OCI-LY7 (cell line): ENCODE measurements at places on chromosomes 5 and 9.
A peak's percentile ranks its signal among the peaks of the same experiment; 100 is the strongest.

- DNase-seq = no peak
These were observed 1848.9 kb downstream of the EFNA5 start for GRCh38 chr5:105821800-105822199.

GRCh38 chr9:127970401-127971313 lies 10.1 kb downstream of the EEIG1 start:
- peak; percentile 91 for DNase-seq

DNA sequence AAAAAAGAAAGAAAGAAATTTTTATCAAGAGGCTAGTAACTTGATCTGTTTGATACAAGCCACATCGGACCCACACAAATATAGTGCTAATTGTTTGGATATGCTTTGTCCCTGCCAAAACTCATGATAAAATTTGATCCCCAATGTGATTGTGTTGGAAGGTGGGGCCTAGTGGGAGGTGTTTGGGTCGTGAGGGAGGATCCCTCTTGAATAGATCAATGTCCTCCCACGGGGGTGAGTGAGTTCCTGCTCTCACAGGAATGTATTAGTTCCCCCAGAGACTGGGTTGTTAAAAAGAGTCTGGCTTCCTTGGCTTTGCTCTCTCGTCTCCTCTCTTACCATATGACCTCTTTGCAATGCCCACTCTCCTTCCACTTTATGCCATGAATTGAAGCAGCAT lies 80.6 kb upstream of the CPLX2 start:
- DNase-seq = no peak

DNA sequence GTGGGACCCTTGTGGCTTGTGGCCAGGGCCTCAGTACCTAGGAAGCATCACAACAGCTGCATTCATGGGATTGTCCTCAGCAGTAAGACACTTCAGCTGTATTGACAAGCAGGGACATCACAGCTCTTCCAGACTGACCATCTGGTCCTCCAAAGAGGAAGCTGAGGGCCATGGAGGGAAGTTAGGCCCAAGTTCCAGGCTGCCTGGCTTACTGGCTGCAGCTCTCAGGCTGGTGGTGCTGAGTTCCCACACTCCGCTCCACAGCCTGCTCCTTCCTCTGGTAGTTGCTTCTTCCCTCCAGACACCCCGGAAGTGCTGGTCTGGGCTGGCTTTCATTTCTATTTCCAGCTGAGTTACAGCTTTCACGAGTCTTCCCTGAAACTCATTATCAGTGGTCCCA lies 5.7 kb upstream of the STING1 start:
- DNase-seq = no peak

GRCh38 chr9:122134822-122135528 lies 24.6 kb downstream of the NDUFA8 start:
- DNase-seq = no peak

GRCh38 chr9:126625329-126626126 lies 11.8 kb downstream of the LMX1B start:
- no peak for DNase-seq

- no peak for DNase-seq
These were observed 6.2 kb downstream of the RNF183 start for GRCh38 chr9:113296796-113297558.

DNA sequence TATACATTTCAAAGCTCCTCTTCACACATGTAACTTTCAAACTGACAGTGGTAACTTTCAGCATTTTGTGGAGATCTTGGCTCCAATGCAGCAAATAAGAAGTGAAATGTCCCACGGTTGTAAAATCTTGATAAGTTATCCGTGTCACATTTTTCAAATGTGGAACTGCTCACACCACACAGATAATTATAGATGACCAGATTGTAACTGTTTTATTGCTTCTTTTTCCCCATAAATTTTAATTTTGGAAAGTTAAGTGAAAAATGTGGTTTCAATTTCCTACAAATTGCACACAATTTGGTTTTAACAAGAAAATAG lies 347.1 kb downstream of the EBF1 start:
- no peak for DNase-seq

- DNase-seq = no peak
These were observed 28.9 kb downstream of the TYRP1 start for GRCh38 chr9:12722131-12722530.

- no peak for DNase-seq
These were observed 39.5 kb upstream of the PHF2 start for GRCh38 chr9:93536874-93537273.

DNA sequence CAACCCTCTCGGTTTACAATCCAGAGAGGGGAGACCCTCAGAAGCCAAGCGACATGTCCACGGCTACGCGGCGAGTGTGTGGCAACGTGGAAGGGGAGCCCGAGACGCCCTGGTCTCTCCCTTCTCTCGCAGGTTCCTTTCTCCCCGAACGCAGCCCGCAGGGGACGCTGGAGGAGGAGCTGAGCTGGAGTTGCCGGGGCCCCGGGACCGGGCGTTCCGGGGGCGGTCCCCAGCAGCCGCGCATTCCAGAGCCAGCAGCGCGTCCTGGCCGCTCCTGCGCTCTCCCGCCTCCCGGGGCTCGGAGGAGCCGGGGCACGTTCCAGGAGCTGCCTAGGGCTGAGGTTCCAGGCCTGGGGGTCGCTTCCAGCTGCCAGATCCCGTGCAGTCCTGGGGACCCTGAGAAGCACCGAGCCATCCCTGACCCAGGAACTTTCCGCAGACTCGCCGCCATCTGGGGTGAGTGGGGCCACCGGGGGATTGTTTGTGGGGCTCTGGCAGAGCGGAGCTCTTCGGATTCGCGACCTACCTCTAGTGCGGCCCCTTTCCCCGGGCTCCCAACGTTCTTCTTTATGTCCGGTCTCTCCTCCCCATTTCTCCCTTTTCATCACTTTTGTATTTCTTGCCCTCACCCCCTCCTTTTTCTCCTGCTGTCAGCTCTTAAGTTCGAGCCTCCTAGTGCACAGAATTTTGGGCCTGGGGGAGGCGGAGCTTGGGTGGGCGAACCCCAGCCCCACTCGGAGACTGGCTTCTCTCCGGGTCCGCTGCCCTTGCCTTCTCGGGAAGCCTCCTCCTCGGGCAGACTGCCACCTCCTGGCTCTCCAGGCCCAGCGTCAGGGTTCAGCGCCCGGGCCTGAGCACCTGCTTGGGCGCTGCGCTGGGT lies at the start of gene SMIM3:
Gene SMIM3, plus strand, starts transcription at position 241 of the 880 bp plus-strand sequence. CDS start 16,684 bp downstream, outside the sequence.
- no peak for DNase-seq

DNA sequence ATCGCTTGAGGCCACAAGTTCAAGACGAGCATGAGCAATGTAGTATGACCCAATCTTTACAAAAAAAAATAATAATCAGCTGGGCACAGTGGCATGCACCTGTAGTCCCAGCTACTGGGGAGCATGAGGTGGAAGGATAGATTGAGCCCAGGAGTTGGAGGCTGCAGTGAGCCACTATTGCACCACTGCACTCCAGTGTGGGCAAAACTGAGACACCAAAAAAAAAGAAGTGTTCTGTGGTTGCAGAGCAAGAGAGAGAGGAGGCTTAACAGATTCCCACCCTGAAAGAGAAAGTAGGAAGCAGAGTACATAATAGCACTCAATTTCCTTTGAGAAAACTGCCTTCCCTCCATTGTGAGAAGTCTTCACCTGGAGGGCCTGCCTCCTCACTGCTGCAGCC lies 52.6 kb downstream of the ALDH7A1 start:
- DNase-seq = no peak

GRCh38 chr5:31413030-31413812 lies 118.7 kb downstream of the DROSHA start:
- no peak for DNase-seq

DNA sequence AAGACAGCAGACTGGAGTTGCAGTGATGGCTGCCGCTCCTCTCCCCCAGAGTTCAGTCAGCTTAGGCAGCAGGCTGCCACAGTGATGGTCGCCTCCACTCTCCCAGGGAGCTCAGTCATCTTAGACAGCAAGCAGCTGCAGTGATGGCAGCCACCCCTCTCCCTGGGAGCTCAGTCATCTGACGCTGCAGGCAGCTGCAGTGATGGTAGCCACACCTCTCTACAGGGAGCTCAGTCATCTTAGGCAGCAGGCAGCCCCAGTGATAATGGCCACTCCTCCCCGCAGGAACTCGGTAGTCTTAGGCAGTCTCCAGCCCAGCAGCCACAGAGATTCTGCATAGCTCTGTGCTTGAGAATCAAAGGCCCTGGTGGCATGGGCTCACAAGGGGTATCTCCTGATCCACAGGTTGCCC lies 582.7 kb downstream of the DTWD2 start:
- DNase-seq = no peak

DNA sequence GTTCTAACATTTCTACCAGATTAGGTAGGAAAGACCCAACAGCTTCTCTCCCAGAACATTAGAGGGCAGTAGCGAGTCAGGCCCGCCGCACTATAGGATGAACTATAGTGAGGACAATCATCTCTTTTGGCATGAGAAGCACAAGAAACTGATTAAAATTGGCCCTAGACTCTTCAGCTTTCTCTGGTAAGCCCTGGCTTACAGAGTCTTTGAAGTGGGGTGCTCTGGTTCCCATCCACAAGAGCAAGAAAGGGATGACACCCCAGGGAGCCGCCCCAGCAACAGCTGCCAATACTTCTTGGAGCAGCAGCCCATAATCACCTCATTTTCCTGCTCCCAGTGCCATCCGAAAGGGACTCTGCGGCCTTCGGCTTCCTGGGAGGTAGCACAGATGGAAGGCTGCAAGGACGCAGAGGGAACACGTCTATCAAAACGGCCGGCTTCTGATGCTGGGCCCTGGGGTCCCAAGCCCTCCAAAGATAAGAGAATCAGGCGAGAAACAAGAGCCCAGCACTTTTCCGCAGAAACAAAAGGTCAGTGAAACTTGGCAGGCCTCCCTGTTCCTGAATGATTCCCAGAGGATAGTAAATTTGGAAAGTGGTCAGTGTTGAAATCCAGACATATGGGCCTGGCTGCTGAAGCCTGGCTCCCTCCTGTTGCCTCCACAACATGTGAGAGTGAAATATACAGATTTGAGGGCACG lies 69.3 kb downstream of the HSD17B3 start:
- peak; percentile 34 for DNase-seq

- DNase-seq = no peak
These were observed 29.9 kb downstream of the LHX3 start for GRCh38 chr9:136174779-136175615.

DNA sequence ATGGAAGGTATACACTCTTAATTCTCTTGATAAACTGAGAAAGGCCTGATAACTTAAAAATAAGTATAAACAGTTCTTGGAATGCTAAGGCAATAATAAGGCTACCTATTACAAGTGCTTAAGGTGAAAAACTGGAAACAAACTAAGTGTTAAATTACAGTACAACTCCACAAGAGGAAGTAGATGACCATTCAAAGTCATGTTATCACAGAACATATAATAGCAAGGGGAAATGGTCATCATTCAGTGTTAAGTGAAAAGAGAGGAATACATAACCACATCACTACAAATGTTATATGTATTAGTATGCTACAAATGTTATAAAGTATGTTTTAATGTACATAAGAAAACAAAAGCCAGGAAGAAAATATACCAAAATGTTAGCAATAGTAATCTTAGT lies 135.9 kb downstream of the CCDC192 start:
- no peak for DNase-seq

GRCh38 chr9:100505564-100506159 lies 32.7 kb downstream of the TMEFF1 start:
- DNase-seq = peak; percentile 75

- no peak for DNase-seq
These were observed 587.3 kb downstream of the GABRG2 start for GRCh38 chr5:162654661-162655405.

- DNase-seq = no peak
These were observed 29.8 kb downstream of the MRRF start for GRCh38 chr9:122294531-122294930.

DNA sequence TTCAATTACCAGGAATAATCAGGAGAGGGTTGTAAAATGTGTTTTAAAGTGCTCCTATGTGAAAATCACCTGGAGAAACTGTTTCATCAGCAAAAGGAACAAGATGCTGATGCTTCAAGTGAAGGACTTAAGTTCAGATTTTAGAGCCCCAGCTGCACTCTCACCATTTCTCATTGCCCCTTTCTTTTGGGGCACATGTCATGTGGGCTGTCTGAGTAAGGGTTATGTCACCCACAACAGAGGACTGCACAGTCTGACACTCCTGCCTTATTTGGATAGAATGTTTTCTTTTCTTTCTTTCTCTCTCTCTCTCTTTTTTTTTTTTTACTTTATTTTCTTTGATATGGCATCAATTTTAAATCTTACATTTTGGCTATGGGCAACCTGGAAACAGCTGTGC lies 204.1 kb upstream of the EFNA5 start:
- no peak for DNase-seq

GRCh38 chr9:133037775-133038515 lies 7.1 kb downstream of the GTF3C5 start:
- DNase-seq = no peak

DNA sequence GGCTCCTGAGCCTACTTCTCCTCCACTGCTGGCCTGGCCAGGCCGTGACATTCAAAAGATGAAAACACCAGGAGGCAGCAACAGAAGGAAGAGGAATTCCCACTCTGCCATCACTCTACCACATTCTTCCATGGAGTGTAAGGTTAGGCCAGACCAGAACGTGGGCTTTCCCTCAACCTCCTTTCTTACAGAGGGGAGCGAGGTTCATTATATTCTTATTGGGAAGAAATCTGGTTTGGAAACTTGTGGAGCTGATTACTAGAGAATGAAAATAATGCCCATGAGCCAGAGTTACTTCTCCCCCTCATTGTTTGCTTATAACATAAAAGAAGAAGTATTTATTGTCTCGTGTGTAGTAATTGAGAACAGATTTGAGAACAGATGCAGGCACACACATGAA lies 136.3 kb upstream of the BASP1 start:
- no peak for DNase-seq

DNA sequence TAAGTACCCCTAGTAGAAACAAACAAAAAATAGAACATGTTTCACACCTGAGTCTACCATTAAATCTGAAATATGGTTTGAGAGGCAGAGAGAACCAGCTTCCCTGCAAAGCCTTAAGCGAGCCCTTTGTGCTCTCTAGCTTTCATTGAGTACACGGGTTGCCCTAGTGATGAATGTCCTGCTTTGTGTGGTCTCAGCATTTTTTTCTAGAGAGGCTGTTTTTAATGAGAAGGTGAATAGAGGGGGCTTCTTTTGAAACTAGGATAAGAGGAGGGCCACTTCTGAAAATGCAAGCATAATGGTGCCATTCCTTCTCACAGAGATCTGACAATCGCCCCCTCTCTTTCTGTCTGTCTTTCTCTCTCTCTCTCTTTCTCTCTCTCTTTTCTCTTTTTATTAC lies 131.3 kb downstream of the MACIR start:
- DNase-seq = no peak

GRCh38 chr9:36258208-36258995 lies at the start of gene GNE:
Gene GNE (minus strand): TSS chr9:36258448. CDS start chr9:36249355, 9,093 bp downstream.
- DNase-seq = peak; percentile 94

- no peak for DNase-seq
These were observed 149.9 kb upstream of the ANKH start for GRCh38 chr5:15021266-15022046.

GRCh38 chr9:134770972-134771971 lies 109.3 kb upstream of the FCN2 start:
- peak; percentile 62 for DNase-seq

DNA sequence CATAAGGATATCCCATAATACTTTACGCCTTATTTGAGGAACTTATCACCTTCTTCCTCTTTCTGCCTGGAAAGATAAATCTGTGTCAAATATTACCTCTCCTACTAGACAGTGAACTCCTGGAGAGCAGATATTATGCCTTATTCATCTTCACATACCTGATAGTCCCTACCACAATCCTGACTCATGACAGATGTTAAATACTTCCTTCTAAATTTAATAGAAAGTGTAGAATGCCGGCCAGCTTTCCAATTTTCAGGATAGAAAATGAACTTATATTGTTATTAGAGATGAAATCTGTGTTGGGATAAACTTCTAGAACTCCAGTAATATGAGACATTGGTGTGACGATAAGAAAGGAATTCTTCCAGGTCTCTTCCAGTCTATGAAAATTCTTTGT lies 89.0 kb downstream of the GCNT4 start:
- DNase-seq = no peak
